ENCODE measurements at places on chromosomes 4 and X. TPM values are rescaled to one million over a fixed set of nuclear protein-coding genes. Genes with fewer than 3 reads are reported as not detected.

Gene GPR34
- total RNA-seq: 1.00 TPM

Gene HTRA3
- 6.8 TPM for total RNA-seq

Gene AKAP4
- not detected for total RNA-seq

Gene GSX2
- not detected for total RNA-seq

Gene OR13H1
- total RNA-seq: not detected

Gene TAF7L
- 0.75 TPM for total RNA-seq

Gene NWD2
- total RNA-seq: 0.48 TPM

Gene TREX2
- 1.4 TPM for total RNA-seq

Gene NEXMIF
- total RNA-seq: under 0.01 TPM

Gene GLUD2
- 1.2 TPM for total RNA-seq

Gene PAK3
- total RNA-seq: 0.75 TPM

Gene RAB9B
- total RNA-seq: 0.40 TPM

Gene SMIM31
- total RNA-seq: 10.3 TPM

Gene ADGRL3
- total RNA-seq: 5.7 TPM

Gene RAPGEF2
- total RNA-seq: 38.5 TPM

Gene CYSLTR1
- total RNA-seq: 3.3 TPM

Gene CENPVL1
- not detected for total RNA-seq

Gene DOK7
- total RNA-seq: not detected

Gene CXCR3
- total RNA-seq: 1.3 TPM

Gene UGT2B10
- 0.27 TPM for total RNA-seq

Gene HSFX2
- total RNA-seq: not detected
